ENCODE measurements at places on chromosomes 6 and 20.

DNA sequence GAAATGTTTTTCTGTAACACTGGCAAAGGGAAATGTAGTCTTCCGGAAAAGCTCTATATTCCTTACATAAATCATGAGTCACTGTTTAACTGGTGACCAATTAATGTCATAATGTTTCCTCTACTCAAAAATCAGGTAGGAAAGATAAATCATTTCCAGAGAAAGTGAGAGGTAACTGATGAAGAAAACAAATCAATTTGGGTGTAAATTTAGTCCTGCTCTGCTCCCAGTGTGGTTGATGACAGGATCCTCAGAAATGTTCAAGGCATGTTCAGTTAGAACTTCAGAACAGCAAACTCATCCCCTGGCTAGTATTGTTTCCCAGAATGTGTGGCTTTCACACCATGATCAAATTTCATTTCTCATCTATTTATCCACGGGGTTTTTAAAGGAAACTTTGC lies 38.8 kb upstream of the SPACA1 start:
- DNase-seq, result no peak

- DNase-seq, result no peak
Observed at GRCh38 chr20:31540406-31540805, 26.2 kb downstream of the HM13 start.

GRCh38 chr20:33672426-33673113 lies 1.7 kb downstream of the NECAB3 start:
- DNase-seq, result no peak

GRCh38 chr6:97572943-97573342 lies 289.9 kb upstream of the MMS22L start:
- DNase-seq, result no peak

DNA sequence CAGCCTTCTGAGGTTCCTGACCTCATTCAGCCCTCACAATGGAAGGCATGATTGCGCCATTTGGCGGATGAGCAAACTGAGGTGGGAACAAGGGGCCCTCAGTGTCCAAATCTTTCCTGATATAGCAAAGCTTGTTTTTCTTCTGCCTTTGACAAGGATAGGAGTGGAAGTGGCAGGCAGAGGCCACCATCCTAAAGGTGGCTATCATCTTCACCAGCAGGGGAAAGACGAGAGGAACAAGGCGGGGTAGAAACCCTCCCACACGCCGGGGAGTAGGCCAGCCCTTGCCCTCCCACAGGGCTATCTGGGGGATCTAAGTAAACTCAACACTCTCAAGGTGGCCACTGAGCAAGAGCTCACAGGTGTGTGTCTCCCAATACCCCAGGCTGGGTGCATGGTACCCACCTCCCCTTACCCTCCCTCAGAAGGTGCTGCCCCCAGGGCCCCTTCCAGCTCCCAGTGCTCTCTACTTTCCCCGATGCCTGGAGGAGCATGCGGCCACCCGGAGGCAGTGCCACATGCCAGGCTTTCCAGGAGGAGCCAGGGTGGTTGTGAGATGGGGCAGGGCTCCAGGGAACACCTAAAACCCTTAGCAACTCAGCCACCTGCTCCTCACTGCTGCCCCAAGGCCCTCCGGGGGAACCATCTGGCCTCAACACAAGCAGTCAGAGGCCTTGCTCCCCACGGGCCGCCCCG lies 11.2 kb downstream of the SPDEF start:
- no peak for DNase-seq

GRCh38 chr6:138377042-138377441 lies 663 bp upstream of the SMIM28 start:
- no peak for DNase-seq

All from glomerular endothelial cell (primary cell).